ENCODE measurements at places on chromosomes 2 and 18.

GRCh38 chr2:27059141-27059820 lies 7.8 kb downstream of the AGBL5 start:
- no peak for DNase-seq

- DNase-seq: no peak
These were observed 645.5 kb upstream of the ID2 start for GRCh38 chr2:8036366-8036765.

DNA sequence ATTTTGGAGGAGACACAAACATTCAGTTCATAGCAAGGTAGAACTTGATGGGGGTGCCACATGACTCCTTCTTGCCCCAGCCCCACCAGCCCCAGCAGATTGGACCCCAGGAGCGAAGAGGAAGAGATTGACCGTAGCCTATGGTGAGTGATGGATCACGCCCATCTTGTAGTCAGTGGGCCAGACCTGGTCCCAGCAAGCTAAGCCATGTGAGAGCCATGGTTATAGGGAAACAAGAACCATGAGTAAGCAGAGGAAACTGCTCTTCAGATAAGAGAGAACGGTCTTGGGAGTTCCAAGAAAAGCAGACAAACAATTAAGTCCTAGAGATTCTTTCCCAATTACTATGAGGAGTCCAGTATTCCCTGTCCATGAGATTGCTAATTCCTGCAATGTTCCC lies 4.6 kb upstream of the TCF4 start:
- no peak for DNase-seq

DNA sequence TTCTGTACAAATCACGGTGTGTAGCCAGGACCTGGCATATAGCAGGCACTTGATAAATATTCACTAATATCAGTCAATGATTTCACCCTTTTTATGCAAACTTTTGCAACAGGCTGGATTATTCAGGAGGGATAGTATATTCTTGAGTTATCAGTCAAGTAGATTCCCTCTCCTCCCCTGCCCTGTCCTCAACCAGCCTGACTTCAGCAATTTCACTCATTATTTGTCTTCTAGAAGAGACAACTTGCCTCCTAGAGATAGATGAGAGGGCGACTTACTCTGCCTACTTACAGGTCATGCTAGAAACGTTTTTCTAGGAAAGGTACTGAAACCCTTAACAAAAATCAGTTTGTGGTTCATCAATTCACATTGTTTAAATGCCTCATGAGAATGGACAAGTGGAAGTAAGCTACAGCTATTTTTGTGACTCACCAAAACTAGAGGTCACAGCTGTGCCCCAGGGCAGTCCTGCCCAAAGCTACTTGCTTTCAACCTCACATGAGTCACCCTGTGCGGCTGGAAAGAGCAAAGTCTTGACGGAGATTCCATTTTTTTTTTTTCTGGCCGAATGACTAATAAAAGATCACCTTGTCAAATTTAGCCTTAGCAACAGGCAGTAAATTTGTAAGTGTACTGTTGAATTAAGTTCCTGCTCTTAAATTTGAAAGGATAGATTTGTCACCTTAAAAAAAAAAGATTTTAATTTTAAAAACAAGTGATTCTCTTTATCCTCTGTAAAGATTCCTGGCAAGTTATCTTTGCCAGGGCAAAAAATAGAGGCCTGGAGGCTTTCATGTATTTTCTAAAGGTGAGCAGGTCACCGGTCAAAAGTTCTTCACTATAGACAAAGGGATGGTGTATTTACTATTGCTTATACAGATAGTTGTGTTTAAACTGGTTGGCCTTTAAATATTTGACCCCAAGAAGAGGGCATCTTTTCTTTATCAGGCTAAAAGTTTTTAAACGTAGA lies 109.0 kb upstream of the SLC35G4 start:
- no peak for DNase-seq

DNA sequence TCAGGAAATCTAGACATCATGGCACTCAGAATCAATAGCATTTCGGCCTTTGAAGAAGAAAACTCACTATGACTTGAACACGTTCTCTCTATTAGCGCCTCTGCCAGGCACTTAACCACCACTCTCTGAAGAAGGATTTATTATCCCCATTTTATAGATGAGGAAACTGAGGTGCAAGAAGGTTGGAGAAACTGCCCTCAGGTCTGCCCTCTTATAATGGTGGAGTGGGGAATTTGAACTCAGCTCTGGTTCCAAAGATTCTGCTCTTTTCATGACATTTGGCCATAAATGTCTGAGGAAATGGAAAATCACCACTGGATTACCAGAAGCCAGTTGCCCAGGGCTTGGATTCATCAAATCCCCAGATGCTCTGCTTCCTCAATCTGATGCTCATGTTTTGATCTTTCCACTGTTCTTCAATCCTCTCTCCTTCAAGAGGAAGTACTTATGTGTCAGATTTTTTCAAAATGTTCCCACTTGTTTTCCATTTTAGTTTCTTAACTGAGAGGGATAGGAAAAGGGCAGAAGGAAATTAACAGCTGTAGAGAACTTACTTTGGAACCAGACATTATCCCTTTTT lies 68.1 kb downstream of the ANTXR1 start:
- DNase-seq: no peak

GRCh38 chr2:170235860-170236679 lies 58.1 kb downstream of the MYO3B start:
- DNase-seq: peak; percentile 8

GRCh38 chr2:72956936-72957335 lies 39.6 kb downstream of the EMX1 start:
- DNase-seq: no peak
